Stimulated activated CD4-positive, alpha-beta T cell treated with anti-CD3 and anti-CD28 coated beads, Interleukin-1b, Interleukin-23, amount 100 ng/mL, for 1 hour (primary cell): ENCODE measurements at places on chromosomes 7 and 10.

- no peak for DNase-seq
Observed at GRCh38 chr10:71216363-71216695, 4.0 kb downstream of the UNC5B start.

DNA sequence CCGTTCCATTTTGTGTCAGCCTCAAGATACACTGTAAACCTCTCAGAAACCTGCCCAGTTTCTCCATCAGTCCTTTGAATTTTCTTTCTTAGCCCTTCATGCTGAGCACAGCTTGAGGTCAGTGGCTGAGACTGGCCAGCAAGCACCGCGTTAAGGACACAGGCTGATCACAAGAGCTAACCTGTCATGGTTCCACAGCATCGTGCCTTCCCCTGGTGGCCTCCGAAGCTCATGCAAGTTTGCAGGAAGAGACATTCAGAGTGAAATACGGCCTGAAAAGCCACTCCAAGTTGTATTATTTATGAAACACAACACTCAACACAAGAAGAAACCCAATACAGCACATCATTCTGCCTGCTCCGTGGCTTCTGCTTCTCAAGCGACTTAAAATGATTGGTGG lies 57.0 kb upstream of the PFKP start:
- DNase-seq: no peak

DNA sequence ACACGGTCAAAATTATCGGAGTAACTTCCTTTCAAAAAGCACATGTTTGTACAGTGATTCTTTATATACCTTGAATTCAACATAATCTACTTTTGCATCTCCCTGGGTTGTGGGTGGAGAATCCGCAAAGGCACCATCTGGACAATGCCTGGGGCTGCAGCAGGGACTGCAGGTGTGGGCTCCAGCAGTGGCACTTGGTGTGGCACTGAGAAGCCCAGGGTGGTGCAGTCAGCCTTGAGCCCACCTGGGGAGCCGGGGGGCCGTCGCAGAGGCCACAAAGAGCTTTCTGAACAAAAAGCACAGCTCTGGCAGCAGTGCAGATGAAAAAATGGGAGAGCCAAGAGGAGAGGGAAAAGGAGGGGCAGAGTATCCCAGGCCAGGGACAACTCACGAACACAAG lies 22.2 kb downstream of the PARD3 start:
- no peak for DNase-seq

- DNase-seq: no peak
Observed at GRCh38 chr10:16698461-16698860, 118.8 kb downstream of the RSU1 start.

DNA sequence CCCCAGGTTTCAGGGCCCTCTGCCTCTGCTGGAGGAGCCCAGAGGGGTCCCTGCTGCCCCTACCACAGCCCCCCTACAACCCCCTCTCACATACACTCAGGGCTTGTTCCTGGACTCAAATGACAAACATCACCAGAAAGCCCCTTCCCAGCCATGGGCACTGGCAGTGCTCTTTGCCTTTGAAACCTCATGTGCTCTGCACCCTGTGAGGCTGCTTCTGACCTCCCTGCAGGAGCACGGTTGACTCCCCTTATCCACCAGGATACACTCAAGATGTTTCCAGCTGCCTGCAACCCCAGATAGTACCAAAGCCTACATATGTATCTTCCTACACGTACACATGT lies 3.5 kb upstream of the ADIRF start:
- no peak for DNase-seq

GRCh38 chr7:50270531-50271018 lies 33.9 kb upstream of the IKZF1 start:
- no peak for DNase-seq

- no peak for DNase-seq
Observed at GRCh38 chr7:41861642-41862041, 158.8 kb upstream of the INHBA start.

DNA sequence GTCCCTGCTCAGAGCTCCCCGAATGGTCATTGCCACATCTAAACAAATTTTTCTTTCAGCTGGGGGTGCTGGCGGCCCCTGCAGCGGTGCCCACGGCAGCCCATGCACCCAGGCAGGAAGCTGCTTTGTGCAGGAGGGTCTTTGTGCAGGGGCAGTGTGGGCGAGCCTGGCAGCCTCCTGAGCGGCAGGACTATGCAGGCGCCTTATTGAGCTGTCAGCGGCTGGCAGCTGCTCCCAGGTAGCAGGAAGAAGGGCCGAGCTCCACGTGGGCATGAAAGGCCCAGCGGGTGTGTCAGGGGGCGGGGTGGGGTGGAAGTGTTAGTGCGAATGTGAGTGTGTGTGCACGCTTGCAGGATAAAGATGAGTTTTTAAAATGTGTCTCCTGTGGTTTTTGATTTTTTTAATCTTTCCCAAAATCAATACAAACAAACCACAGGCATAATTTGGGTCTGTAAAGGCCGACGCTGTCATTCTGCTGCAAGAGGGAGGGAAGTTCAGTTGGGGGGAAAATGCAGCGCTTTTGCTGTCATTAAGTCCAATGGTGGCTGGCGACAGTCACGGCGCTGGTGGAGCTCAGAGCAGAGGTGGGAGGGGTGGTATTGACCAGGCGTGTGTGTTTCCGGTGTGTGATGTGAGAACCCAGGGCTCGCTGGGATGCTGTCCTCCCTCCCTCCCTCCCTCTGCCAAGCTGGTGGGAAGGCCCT lies 83.9 kb downstream of the LHPP start:
- DNase-seq: no peak

GRCh38 chr10:73862011-73862410 lies 12.3 kb downstream of the CAMK2G start:
- DNase-seq: no peak

- no peak for DNase-seq
Observed at GRCh38 chr7:136183981-136184380, 206.8 kb upstream of the MTPN start.

GRCh38 chr7:40586197-40586596 lies 451.4 kb downstream of the SUGCT start:
- DNase-seq: no peak

DNA sequence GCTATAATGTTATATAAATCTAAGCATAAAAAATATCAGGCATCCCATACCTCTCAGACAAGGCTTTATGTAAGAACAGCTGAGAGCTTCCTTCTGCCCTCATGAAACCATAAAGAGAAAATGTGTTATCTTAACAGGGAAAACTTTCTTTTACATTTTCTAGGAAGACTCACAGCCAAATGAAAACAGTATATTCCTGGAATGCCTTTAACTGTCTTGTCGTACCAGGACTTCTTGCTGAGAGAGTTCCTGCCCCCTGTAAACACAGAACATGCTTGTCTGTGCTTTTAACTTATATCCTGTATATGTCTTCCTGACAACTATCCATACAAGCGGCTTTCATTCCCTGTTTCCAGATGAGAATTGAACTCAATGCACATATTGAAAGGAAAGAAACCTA lies 64.8 kb upstream of the AHR start:
- DNase-seq: no peak

DNA sequence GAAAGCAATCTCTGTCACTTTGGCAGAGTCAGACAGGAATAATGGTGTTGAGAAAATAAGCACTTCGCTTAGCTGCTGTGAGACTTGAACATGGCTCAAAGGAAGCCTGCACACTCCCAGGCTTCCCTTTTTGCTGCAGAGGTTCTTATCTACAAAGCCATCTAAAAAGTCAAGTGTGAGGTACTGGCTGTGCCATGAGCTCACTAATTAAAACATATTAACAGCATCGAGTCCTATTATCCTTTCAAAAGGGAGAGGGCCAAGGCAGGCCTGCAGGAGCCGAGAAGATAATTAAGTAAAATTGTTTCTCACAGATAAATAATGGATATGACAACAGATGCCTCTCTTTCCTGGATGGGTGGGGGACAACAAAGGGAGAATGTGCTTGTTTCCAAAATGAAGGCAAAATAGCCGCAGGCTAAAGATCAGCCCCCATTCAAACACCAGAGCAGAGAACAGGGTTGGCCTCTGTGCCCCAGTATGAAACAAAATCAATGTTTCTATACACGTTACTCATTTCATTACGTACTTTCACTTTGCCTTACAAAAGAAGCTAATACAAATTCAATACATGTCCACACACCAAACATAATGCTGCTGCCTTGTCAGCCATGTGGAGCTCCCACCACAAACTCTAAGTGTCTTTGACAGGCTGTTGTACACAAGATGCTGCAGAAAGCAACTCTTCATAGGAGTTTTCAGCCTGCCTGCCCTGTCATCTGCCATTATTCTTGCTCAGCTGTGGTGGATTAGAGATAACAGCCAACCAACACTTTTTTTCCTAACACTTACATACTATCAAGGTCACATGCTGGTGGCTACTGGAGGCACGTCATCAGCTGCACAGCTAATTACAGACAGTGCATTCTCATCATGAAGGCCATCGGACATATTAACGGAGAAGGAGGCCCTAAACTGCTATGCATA lies 55.3 kb downstream of the ELAPOR2 start:
- no peak for DNase-seq

GRCh38 chr10:32951111-32951510 lies 6.9 kb downstream of the ITGB1 start:
- no peak for DNase-seq

GRCh38 chr7:158811461-158811860 lies 17.8 kb downstream of the ESYT2 start:
- DNase-seq: no peak

DNA sequence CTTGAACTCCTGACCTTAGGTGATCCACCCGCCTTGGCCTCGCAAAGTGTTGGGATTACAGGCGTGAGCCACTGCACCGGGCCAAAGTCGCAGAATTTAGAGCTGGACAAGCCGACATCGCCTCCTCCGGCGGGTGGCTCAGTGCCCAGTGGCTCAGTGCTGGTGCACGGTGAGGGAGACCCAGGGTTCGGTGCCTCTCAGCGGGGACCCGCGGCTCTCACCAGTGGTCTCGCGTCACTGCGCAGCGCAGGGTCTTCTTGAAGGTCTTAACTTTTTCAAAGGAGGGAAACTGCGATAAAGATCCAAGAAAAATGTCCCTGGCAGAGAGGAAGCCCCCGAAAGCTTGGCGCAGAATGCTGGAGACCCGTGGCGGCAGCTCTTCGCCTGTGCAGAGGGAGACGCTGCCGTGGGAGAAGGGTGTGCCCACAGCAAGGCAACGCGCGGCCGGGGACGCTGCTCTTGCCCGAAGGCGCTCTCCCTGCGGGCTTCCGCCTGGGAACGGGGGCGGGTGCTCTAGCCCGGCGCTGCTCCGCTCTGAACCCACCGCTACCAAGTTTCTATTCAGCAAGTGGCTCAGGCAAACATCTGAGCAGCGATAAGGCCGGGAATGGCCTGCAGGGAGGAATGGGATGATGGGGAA lies 324.3 kb downstream of the DNAJB6 start:
- DNase-seq: no peak

DNA sequence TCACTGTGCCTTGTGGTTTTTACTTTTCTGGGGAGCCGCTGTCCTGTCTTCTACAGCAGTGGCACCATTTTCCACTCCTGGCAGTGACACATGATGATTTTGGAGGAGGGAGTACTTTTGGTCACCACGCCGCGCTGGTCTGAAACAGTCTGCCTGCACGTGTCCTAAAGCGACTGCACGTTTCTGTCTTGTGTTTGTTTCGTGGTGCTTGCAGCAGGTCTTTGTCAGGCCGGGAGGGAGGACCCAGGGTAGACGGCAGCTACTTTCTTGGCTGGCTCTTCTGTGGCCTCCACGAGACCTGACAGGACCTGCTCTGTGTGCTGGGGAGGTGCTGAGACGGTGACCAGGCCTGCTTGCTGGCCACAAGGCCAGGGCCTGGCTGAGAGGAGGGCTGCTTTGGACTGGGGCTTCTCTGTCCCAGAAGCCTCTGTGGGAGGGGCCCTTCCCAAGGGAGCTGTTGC lies 82.0 kb downstream of the GLRX3 start:
- DNase-seq: no peak

DNA sequence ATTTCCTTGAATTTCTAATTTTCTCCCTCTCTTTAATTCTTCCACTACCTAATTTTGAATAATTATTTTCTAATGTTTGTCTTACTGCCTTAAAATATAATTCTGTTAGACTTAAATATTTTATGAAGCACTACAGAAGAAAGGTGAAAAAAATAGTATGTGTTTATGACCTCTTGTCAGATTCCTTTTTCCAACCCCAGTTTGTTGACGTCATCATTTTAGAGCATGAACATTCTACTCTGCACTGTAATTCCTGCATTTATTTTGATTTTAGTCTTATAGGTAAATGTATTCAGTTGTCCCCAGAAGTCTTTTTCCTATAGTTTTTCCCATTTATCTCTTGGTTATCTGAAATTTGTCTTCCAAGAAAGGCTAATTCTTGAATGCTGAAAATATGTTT lies 468.1 kb downstream of the SORCS3 start:
- no peak for DNase-seq

- DNase-seq: no peak
Observed at GRCh38 chr7:129990403-129991192, 37.8 kb upstream of the UBE2H start.

DNA sequence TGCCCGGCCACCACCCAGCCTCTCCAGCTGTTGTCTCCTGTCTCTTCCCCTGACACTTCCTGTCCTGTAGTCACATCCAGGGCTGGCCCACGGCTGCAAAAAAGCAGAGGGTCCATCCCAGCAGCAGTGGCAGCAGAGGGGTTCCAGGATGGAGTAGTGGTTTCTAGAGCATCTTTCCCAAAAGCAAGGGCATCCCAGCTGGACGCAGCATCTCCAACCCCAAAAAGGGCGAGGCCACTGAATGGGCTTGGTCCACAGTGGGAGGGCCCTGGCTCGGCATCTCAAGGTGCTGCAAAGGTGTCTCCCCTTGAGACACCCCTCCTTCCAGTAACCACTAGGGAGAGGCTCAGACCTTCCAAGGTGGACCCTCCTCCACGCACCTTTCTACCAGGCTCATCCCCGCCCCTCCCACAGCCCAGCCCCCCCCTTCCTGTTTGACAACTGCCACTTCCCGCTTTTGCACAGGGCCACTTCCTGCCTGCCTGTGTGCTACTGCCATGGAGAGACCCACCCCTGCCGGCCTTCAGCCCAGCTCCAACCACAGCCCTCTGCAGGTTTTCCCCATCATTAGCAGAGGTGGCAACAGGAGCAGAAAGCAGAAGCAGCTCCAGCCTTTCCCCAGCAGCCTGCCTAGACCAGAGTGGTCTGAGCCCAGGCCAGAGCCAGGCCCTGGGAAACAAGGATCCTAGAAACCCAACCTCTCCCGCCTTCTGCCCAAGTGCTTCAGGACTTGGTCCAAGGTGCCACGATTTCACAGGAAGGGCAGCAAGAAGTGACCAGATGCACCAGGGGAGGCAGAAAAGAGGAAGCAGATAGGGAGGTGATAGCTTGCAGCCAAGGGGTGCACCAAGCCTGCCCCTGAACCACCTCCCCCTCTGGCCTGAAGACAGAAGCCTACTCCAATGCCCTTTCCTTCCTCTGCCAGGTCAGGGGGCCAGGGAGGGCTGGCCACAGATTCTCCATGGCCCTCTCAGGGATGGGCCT lies 8.6 kb downstream of the CAMK2G start:
- DNase-seq: no peak

GRCh38 chr7:13874783-13875182 lies 114.7 kb downstream of the ETV1 start:
- DNase-seq: no peak

- no peak for DNase-seq
Observed at GRCh38 chr10:97065128-97065527, 120.6 kb downstream of the SLIT1 start.

- DNase-seq: no peak
Observed at GRCh38 chr7:108818742-108819141, 249.1 kb downstream of the DNAJB9 start.
